Activated T-helper 17 cell treated with anti-CD3 and anti-CD28 coated beads, Interleukin-2, amount 50 U/mL, for 72 hours (primary cell): ENCODE measurements at places on chromosomes 2 and 18. TPM values are rescaled to one million over a fixed set of nuclear protein-coding genes. Genes with fewer than 3 reads are reported as not detected.

DNA sequence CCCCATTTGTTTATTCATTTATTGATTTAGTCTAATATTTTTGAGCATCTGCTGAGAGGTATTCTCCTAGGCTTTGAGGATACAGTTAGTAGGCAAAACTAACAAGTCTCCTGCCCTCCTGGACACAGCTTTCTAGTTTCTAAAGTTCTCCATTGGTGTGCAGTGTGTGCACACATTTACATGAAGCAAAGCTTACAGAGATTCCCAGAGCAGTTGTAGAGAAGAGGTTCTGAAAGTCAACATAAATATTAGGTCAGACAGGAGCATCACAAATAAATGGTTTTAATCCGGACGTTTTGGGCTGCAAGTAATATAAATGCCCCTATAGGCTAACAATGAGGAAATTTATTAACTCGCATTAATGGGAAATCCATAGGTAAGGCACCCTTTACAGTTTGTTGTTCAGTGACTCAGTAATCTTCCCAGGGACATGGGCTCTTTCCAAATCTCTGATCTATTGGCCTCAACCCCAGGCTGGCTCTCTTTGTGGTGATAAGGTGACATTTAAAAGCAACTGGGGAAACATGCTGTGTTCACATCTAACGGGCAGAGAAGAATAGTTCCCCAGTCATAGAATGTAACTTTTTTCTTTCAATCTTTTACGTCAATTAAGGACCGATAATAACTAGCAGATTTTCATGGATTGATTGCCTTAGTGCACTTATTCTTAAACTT, 407.2 kb downstream of the PTPRM start:
- no peaks in the 10 kb centered on the region for H3K4me1 ChIP-seq
- H3K4me3 ChIP-seq, result no peak overlapping the region
- no peak for ATAC-seq
- no peak overlapping the region for H3K27ac ChIP-seq

DNA sequence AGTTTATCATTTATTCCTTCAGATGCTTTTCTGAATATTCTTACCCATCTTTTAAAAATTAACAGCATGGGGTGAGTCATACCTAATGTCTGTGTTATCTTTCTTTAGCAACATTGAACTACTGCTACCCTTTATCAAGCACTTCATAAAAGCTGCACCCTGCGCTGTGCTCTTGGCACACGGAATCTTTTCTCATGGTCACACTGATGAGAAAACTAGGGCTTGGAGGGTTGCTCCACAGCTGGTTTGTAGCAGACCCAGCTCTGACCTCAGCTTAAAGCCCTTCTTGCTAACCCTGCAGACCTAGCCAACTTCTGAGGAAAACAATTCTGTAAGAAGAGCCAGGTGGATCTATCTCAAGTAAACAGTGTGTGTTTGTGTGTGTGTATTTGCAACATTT, 106.3 kb downstream of the RNF144A start:
- no peaks in the 10 kb centered on the region for H3K4me1 ChIP-seq
- no peak overlapping the region for H3K27ac ChIP-seq
- no peak overlapping the region for H3K4me3 ChIP-seq
- ATAC-seq, result no peak
- no peaks in the 10 kb centered on the region for H3K27me3 ChIP-seq
- H3K36me3 ChIP-seq, result peaks cover 84% of the 10 kb centered on the region

The ANO7 gene
- total RNA-seq, result 12.8 TPM

- peak overlapping the region; percentile 58 for H3K27ac ChIP-seq
- H3K27me3 ChIP-seq, result no peaks in the 10 kb centered on the region
- ATAC-seq, result no peak
- peak overlapping the region; percentile 99 for H3K4me3 ChIP-seq
- H3K36me3 ChIP-seq, result peaks cover 86% of the 10 kb centered on the region
Measured at GRCh38 chr2:219181531-219181930, 3.5 kb downstream of the RETREG2 start.

DNA sequence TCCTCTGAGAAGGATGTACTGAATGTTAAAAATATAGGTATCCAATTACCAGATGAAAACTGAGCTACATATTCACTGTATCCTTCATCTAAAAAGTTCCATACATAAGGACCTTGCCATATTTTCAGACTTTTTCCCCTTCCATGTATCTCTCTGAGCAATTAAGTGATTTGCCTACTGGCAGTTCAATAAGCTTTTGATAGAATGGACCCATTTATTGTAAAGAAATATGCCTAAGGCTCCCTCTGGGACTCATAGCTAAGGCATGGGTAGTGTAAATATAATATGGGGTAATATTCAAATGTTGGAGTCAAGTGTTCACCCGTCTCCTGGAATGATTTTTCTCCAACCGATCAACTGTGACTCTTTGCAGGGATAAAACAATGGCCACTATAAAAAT, 135.4 kb upstream of the FSHR start:
- H3K4me3 ChIP-seq, result no peak overlapping the region
- no peaks in the 10 kb centered on the region for H3K27me3 ChIP-seq
- no peaks in the 10 kb centered on the region for H3K4me1 ChIP-seq
- no peak for ATAC-seq
- H3K27ac ChIP-seq, result no peak overlapping the region

DNA sequence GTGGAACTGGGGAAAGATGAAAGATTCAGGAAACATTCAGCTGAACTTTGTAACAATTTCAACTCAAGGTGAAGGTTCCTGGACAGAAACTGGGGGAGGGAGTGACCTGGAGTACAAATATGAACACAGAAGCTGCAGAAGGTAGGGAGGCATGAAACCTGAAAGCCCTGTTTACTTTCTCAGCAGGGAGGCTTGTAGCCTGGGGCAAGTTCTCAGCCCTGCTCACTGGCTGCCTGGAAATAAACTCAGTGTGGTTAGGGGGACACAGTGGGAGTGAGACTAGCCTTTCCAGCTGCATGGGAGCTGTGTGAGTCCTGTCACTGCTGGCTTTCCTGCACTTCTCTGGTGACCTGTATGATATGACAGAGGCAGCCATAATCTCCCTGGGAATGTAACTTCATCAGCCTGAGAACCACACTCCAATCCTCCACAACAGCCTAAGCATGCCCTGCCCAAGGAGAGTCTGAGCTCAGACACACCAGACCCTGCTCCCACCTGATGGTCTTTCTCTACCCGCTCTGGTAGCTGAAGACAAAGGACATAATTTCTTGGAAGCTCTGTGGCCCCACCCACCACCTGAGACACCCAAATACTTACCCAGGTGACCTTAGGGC, 77.0 kb downstream of the ZSWIM2 start:
- no peak for ATAC-seq
- H3K4me1 ChIP-seq, result no peaks in the 10 kb centered on the region
- H3K4me3 ChIP-seq, result no peak overlapping the region
- H3K27ac ChIP-seq, result no peak overlapping the region
- no peaks in the 10 kb centered on the region for H3K36me3 ChIP-seq

GRCh38 chr18:46360102-46360699, 256.0 kb downstream of the HAUS1 start:
- no peaks in the 10 kb centered on the region for H3K4me1 ChIP-seq
- no peaks in the 10 kb centered on the region for H3K36me3 ChIP-seq
- no peak overlapping the region for H3K4me3 ChIP-seq

DNA sequence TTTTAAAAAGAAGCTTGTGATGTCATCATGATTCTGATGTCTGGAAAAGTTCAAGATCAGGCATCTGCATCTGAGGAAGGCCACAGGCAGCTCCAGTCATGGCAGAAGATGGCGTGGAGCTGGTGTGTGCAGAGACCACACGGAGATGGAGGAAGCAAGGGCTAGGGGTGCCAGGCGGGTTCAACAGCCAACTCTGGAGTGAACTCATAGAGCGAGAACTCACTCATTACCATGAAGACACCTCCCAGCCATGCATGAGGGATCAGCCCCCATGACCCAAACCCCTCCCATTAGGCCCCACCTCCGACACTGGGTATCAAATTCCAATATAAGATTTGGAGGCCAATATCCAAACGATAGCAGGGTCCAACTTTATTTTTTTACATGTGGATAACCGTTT, 61.6 kb downstream of the KCNG2 start:
- H3K27me3 ChIP-seq, result peaks cover 14% of the 10 kb centered on the region
- no peak overlapping the region for H3K4me3 ChIP-seq
- no peak for ATAC-seq
- no peaks in the 10 kb centered on the region for H3K4me1 ChIP-seq
- H3K36me3 ChIP-seq, result no peaks in the 10 kb centered on the region

DNA sequence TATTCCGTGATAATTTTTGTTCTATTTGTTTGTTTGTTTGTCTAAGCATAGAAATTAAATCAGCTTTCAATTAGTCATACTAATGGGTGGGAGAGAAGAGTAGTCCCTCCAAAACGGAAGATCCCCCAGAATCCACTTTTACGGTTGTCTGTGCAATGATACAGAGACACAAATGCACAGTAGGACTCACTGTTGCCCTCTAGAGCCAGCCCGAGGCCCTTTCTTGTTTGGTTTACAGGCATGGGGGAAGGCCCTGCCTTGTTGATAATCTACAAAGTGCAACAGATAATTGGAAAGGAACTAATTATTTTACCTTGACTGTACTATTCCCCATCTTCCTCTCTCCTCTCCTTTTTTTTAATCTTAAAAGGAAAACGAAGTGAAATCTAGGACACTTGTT, 121.1 kb downstream of the ACOXL start:
- H3K27me3 ChIP-seq, result peaks cover 10% of the 10 kb centered on the region
- peak overlapping the region; percentile 44 for H3K4me3 ChIP-seq
- no peak overlapping the region for H3K27ac ChIP-seq

GRCh38 chr2:179338681-179339080, 74.0 kb upstream of the SESTD1 start:
- peaks cover 3% of the 10 kb centered on the region for H3K27me3 ChIP-seq
- H3K27ac ChIP-seq, result no peak overlapping the region
- no peaks in the 10 kb centered on the region for H3K36me3 ChIP-seq
- no peak for ATAC-seq
- H3K4me1 ChIP-seq, result no peaks in the 10 kb centered on the region

The C1GALT1C1L gene
- total RNA-seq, result not detected

DNA sequence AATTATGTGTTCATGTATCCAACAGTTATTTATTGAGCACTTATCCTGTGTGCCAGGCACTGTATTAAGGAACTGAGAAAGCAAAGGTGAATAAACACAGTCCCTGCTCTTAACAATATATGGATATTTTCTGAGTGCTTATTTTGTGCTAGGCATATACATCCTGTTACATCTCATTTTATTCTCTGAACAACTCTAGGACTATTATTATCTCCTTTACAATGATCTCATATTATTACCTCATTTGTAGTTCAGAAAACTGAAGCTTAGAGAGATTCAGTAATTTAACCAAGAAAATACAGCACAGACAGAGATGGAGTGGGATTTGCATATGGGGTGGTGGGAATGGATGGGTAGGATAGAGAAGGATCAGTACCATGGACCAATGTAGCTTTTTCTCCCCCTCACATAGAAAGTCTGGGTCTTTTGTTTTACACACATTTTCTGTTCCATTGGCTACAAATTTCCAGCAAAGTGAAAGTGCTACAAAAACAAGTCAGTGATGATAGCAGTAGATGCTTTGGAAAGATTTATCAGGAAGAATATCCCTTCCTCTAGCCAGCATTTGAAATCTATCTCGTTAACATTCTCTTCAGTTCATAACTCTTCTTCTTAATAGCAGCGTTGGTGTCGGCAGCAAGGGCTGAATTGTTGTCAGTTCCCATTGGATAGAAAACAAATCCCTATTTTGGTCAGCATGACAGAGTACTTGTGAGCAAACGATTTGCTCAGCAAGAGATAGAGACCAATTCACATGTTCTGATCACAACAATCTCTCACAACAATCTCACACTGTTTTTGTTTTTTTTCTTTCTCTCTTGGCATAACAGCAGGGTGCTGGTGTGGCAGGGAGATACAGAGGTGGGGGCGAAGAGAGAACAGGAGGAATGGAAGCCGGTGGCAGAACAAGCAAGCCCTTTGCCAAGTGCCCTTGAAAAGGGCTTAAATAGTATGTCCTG, 102.2 kb upstream of the KCTD1 start:
- H3K27me3 ChIP-seq, result peaks cover 43% of the 10 kb centered on the region
- no peak overlapping the region for H3K4me3 ChIP-seq
- no peak overlapping the region for H3K27ac ChIP-seq

The GCG gene
- total RNA-seq, result not detected

The EFHD1 gene
- 1.1 TPM for total RNA-seq

DNA sequence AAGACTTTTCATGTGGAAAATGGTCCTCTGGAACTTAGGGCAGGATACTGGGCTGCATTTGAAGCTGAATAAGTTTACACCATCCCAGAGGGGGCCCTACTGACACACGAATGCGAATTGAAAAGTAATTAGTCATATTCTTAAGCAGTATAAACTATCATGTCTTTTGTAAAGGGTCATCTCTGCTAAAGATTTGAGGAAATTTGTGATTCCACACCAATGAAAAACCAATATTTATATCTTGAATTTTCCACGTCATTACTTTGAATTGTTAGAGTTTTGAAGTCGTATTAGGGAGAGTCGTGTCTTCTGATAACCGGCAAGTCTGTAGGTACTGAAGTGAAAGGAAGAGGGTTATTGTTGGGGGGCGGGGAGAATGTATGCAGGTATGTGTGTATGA, 4.1 kb upstream of the OTX1 start:
- peaks cover 45% of the 10 kb centered on the region for H3K36me3 ChIP-seq
- no peak overlapping the region for H3K27ac ChIP-seq
- peaks cover 15% of the 10 kb centered on the region for H3K4me1 ChIP-seq

DNA sequence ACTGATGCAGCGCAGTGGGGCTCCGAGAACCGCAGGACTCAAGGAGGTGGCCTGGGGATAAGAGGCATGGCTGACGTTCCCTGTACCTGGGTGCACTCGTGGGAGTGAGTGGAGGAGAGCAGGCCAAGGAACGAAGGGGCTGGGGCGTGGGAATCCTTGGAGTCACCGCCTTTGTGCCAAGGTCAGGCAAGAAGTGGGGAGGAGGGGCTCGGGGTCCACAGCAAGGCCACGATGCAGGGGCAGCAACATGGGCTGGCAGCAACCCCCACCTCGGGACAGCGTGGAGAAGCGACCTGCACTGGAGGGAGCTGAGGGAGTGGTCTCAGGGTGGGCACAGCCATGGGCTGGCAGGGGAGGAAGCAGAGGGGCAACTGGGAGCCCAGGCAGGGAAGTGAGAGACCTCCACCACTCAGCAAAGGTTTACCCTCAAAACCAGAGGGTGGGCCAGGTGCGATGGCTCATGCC, 18.6 kb downstream of the ARID5A start:
- peaks cover 40% of the 10 kb centered on the region for H3K36me3 ChIP-seq
- no peak overlapping the region for H3K4me3 ChIP-seq
- peaks cover 10% of the 10 kb centered on the region for H3K4me1 ChIP-seq
- no peak for ATAC-seq
- H3K27ac ChIP-seq, result peak overlapping the region; percentile 89

GRCh38 chr2:204010628-204011560, 74.3 kb downstream of the ICOS start:
- H3K4me3 ChIP-seq, result peak overlapping the region; percentile 78
- peaks cover 5% of the 10 kb centered on the region for H3K36me3 ChIP-seq

DNA sequence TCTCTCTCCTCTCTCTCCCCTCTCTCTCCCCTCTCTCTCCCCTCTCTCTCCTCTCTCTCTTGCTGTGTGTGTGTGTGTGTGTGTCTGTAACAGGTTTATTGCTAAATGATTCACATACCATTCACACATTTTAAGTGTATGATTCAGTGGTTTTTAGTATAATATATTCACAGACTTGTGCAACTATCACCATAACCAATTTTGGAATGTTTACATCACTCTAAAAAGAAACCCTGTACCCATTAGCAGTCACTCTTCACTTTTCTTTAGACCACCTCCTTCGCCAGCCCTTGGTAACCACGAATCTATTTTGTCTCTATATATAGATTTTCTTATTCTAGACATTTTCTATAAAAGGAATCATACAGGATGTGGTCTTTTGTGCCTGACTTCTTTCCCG, 11.4 kb downstream of the THNSL2 start:
- no peaks in the 10 kb centered on the region for H3K36me3 ChIP-seq
- H3K4me3 ChIP-seq, result peak overlapping the region; percentile 34
- ATAC-seq, result peak; percentile 76
- H3K27ac ChIP-seq, result peak overlapping the region; percentile 90
- H3K4me1 ChIP-seq, result peaks cover 6% of the 10 kb centered on the region
